ENCODE measurements at places on chromosomes 5 and 9. TPM values are rescaled to one million over a fixed set of nuclear protein-coding genes. Genes with fewer than 3 reads are reported as not detected.

COL15A1 gene
- polyA plus RNA-seq: 227 TPM

CCL27 gene
- 0.67 TPM for polyA plus RNA-seq

- peak; percentile 88 for DNase-seq
These were observed 296.8 kb downstream of the EBF1 start for GRCh38 chr5:158802941-158803341.

SLC1A3 gene
- 23.2 TPM for polyA plus RNA-seq

DNA sequence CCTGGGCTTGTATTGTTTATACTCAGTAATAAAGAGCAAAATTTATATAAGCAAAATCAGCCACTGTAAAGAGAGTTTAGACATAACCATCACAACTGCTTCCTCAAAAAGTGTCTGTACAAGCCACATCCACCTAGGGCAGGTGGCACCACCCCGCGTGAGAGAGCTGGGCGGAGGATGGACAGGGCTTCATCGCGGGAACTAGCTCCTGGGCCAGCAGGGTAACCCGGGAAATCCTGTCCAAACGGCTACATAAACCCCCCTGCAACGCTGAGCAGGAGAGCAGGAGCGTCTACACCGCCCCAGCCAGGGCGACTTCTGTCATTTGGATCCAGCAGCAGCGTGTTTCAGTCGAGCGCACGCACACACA, 1.3 kb downstream of the SLC6A3 start:
- DNase-seq: no peak

DNA sequence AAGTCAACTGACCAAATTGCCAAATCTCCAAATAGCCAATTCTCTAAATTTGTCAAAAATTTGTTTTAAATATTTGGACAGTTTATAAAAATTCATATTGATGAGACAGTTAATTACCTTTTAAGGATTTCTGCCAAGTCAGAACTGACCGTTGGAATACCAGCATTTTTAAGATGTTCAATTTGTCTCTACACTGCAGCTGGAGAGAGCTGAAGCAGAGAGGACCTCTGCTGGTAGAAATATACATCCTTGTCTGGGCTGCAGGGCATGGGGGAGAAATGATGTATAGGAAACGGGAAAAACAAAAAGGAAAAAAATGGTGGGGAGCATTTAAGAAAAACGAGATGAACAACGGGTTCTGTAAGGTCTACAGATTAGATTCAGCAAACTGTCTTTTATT, 16.8 kb downstream of the NR6A1 start:
- no peak for DNase-seq

- DNase-seq: no peak
These were observed 73.7 kb downstream of the TENT4A start for GRCh38 chr5:6786786-6787495.

TMEM267 gene
- polyA plus RNA-seq: 9.9 TPM

- no peak for DNase-seq
These were observed 1.4 kb downstream of the SAP30L start for GRCh38 chr5:154447089-154447725.

PHF24 gene
- polyA plus RNA-seq: 0.23 TPM

DNA sequence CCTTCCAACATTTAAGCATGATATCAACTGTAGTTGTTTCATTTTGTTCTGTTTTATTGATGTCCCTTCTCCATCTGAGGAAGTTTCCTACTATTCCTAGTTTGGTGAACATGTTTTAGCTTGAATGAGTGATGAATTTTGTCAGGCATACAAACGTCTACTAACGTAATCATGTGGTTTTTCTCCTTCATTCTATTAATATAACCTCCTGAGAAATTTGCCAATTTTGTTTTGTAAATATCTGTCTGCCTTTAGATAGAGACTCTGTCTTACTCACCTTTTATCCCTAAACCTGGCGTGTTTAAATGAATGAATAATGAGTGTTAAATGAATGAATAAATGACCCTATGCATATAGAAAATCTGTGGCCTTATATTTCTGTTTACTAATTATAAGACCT, 26.5 kb upstream of the NREP start:
- DNase-seq: no peak

SURF6 gene
- polyA plus RNA-seq: 26.1 TPM

GRCh38 chr5:5480481-5481111, 58.1 kb downstream of the ICE1 start:
- no peak for DNase-seq

LIX1 gene
- polyA plus RNA-seq: 4.2 TPM

DNA sequence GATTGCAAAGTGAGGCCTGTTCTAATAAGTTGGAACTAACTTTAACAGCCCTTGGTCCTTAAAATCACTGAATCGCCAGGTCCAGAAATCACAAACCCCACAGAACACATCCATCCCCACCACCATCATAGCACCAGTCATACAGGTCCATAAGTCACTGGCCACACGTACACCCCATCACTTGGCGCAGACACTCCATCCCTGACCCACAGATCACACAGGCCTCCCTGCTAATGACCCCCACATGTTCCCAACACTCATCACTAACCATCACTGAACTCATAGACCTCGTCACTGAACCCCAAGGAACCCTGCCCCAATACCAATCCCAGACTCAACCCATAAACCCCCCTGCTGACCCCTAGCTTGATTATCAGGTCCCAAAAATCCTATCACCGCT, 41.2 kb upstream of the ZNF300 start:
- no peak for DNase-seq

TMEM171 gene
- polyA plus RNA-seq: 0.88 TPM

BASP1 gene
- 19.4 TPM for polyA plus RNA-seq

DNA sequence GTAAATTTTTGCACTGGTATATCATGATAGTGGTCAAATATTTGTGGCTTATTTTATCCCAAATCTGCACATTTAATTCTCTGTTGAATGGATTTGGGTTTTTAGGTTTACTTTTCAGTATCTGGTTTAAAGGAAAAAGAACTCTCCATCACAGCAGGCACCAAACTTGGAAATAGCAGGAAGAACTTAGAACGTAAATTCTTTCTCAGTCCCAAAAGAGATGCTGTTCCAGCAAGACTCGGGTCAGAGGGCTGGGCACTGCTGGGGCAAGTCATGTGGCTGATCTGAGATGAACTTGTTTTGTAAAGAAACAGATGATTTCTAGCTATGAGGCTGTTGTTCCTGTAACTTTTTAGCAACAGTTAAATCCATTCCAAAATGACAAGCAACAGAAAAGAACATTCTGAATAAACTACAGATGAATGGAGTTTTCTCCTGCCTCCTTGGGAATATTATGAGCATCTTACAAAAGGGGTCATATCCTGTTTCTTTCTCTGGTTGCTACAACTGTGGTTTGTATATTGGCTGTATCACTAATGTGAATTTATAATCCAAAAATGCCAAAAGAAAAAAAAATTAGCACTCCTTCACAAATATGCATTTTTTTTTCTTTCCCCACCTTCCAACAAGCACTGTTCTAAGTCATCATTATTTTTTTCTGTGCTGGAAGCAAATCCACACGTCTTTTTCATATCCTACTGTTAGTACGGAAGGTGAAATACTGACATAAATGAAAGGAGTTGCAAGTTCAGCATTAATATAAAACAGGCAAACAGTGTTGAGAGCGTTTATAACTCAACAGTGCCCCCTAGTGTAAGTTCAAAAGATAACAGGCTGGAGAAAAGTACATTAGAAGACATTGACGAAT, 31.1 kb downstream of the OR2K2 start:
- peak; percentile 75 for DNase-seq

CD180 gene
- polyA plus RNA-seq: 0.98 TPM

GRCh38 chr5:14156650-14157492, 13.7 kb downstream of the TRIO start:
- DNase-seq: peak; percentile 41

ADAMTSL2 gene
- 4.0 TPM for polyA plus RNA-seq

- DNase-seq: no peak
These were observed 12.0 kb downstream of the TMEM8B start for GRCh38 chr9:35840881-35841644.

TMEM252 gene
- polyA plus RNA-seq: 1.8 TPM

CCDC192 gene
- polyA plus RNA-seq: 0.88 TPM

DNA sequence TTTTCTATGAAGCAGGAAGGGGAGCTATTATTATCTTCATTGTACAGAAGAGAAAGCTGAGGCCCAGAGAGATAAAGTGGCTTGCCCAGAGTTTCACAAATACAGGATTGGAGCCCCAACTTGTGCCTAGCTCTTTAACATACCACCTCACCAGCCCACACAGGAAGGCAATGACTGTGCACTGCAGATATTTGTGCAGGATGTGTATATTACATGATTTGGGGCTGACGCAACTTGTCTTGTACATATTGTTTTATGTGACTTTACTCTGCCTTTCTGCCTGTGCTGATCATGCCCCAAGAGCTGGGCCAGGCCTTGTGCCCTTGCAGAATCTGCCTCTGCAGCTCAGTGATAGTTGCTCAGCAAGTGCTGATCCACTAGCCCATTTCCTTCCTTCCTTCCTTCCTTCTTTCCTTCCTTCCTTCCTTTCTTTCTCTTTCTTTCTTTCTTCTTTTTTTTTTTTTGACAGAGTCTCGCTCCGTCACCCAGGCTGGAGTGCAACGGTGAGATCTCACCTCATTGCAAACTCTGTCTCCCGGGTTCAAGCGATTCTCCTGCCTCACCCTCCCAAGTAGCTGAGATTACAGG, 106.6 kb upstream of the TBCA start:
- DNase-seq: no peak

- DNase-seq: no peak
These were observed 7.9 kb downstream of the TXN start for GRCh38 chr9:110248361-110248760.

DNA sequence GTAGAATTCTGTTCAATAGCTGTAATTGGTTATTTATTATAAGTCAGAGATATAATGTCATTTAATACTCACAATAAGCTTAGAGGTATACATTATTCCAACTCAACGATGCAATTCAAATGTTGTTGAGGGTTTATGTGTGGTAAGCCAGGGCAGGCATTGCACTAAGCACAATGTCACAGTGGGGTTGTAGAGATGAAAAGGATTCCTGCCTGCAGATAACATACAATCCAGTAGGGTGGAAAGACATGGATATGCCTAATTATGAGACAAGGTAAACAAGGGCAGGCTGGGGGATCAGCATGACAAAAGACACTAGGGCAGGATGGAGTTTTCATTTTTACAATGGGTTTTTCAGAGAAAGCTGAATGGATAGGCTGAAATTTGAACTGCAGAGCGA, 98.7 kb upstream of the PALM2AKAP2 start:
- no peak for DNase-seq

C5orf52 gene
- not detected for polyA plus RNA-seq

KCNN2 gene
- polyA plus RNA-seq: 9.6 TPM

- no peak for DNase-seq
These were observed 182.9 kb upstream of the MAP1B start for GRCh38 chr5:71924325-71924724.

DNA sequence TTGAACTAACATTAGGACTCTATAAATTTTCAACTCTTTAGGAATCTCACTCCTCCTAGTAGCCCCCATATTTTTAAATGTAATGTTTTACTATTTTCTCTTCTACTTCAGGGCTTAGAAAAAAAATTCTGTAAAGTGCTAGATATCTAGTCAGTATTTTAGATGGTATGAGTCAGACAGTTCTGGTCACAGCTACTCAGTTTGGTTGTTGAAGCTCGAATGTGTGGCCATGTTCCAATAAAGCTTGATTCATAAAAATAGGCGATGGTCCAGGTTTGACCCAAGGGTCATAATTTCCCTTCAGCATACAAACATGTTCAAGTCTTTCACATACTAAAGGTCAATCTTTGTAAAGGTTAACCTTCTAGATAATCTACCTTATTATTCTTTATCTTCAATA, 566.0 kb upstream of the CDH18 start:
- no peak for DNase-seq

DBH gene
- polyA plus RNA-seq: 0.54 TPM

DNA sequence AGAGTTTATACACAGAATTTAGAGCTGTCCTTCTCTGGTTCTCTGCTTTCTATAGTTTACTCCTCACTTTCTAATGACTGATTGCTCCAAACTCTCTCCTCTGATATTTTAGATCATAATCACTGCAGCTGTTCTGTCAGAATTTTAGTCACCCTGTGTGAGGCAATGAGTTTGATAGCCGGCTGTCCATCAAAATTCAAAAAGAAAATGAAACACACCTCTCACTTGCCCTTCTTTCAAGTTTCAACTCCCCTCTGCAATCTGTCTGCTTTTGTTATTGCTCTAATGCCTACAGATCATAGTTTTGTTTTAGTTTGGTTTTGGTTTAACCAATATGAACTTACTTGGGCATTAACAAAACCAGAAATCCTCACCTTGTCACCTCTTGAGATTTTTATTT, 23.3 kb upstream of the ABLIM3 start:
- no peak for DNase-seq

All from hindlimb muscle (tissue), 1 donor.